ENCODE measurements at places on chromosomes 2 and 18.
A peak's percentile ranks its signal among the peaks of the same experiment; 100 is the strongest.

DNA sequence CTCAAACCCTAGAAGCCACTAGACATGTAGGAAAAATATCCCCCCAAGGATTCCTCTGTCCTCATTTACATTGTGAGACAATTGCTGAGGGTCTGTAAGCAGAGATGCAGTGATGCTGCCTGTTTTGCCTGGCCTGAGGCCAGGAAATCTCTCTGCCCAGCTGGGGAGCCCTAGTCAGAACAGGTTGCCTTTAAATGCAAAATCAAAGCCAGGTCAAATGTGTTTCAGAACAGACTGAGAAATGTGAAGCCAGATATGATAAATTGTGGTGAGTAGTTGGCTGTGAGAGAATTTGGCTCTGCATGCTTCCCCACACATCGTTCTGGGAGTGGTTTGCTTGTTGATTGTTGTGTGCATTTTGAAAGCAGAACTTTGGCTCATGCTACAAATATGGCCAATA, 38.4 kb upstream of the NXPH2 start:
- no peak for DNase-seq

GRCh38 chr2:15076668-15077067, 444.2 kb downstream of the LRATD1 start:
- DNase-seq: no peak

DNA sequence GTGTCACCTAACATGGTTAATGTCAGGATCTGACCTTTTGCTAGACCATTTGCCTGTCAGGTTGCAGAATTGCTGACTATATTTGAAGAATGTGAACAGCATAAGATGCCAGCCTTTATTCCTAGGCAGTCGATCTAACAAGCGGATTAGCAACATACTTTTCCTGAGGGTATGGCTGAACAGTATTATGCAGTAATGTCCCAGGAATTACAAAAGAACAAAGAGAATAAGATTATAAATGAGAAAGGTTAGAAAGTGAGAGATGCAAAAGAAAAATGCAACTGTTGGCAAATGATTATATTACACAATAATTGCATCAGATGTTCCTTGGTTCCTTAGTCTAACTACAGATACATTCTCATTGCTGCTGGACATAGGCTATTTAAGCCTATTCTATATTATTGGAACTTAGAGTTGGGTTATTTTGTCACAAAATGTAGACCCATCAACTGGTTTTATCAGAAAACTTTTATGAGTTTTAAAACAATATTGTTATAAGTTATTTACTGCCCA, 647.1 kb upstream of the CRIM1 start:
- DNase-seq: no peak

GRCh38 chr18:27991391-27991790, 185.5 kb downstream of the CDH2 start:
- no peak for DNase-seq

GRCh38 chr18:51668101-51668500, 470.6 kb upstream of the MEX3C start:
- no peak for DNase-seq

- DNase-seq: no peak
Measured at GRCh38 chr2:27814758-27815157, 43.2 kb downstream of the MRPL33 start.

DNA sequence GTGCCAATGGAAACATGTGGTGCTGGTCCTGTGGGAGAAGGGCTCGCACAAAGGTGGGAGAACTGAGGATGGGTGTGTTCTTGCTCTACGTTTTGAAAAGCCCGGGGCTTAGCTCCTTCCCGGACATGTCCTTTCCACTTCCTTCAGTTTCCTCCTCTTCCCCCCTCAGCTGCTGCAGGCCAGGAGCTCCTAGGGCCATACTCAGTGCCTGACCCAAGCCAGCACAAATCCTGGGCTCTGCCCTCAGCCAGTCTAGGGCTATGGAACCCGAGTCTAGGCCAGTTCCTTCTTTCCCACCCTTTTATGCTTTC, 1.4 kb upstream of the SIX2 start:
- no peak for DNase-seq

DNA sequence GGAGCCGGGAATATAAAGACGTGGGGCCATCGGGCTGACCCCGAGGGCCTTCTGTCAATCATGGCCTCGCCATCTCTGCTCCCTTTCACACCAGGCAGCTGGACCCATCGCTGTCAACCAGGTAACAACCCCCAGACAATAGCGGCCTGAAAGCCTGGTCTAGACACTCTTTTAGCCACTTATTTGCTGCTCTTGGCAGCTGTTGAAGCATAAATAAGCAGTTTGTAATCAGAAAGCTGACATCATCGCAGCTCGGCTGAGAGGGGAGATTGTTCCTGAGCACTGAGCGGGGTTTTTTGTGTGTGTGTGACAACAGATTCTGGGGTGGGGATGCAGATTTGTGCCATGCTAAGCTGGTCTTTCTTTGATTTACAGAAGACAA, 423.6 kb upstream of the POU3F3 start:
- DNase-seq: no peak

GRCh38 chr2:106885329-106885728, 638 bp downstream of the ST6GAL2 start:
- DNase-seq: no peak

GRCh38 chr2:136255648-136256461, 137.9 kb upstream of the CXCR4 start:
- no peak for DNase-seq

GRCh38 chr2:28621172-28622100, 125.6 kb downstream of the PLB1 start:
- peak; percentile 29 for DNase-seq

GRCh38 chr2:219744066-219744465, 116.6 kb downstream of the SLC4A3 start:
- no peak for DNase-seq

DNA sequence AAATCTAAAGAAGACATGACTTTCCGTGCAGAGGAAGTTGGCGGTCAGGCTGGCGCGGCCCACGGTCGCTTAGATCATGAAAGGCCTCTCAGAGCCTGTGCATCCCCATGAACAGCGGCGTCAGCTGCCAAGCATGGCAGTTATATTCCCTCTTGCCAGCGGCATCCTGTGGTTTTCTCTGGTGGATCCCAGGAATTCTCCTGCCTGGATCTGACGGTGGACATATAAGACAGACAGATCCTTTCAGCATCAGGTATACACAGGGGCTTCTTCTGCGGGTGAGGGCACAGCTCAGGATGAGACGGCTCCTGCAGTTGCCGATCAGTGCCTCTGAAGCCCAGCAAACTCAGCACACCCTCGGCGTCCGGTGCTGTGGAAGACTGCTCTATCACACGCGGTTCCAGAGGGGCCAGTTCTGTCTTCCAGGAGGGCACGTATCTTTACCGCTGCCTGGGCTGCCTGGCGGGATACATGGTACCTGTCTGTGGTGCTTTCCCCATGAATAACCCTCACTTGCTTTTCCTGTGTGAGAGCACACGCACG, 157.8 kb downstream of the LDLRAD4 start:
- DNase-seq: no peak

DNA sequence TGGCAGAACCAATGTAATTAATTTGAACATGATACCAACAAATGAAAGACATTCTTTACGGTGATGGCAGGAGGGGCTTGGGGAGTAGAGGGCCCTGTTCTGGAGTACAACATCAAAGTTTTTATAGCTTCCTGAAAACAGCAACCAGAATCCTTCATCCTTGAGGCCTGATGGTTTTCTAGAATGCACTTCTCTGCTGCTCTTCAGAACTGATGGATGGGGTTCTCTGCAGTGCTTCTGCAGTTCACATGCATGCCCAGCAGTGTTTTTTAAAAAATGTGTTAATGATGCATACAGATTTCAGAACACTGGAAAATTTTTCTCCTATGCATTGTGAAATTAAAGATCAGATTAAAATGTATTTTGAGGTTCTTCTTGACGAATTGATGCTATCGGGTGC, 2.5 kb downstream of the LTBP1 start:
- no peak for DNase-seq

- no peak for DNase-seq
Measured at GRCh38 chr18:28606686-28607085, 429.8 kb upstream of the CDH2 start.

- no peak for DNase-seq
Measured at GRCh38 chr2:54341656-54342055, 85.6 kb upstream of the TSPYL6 start.

DNA sequence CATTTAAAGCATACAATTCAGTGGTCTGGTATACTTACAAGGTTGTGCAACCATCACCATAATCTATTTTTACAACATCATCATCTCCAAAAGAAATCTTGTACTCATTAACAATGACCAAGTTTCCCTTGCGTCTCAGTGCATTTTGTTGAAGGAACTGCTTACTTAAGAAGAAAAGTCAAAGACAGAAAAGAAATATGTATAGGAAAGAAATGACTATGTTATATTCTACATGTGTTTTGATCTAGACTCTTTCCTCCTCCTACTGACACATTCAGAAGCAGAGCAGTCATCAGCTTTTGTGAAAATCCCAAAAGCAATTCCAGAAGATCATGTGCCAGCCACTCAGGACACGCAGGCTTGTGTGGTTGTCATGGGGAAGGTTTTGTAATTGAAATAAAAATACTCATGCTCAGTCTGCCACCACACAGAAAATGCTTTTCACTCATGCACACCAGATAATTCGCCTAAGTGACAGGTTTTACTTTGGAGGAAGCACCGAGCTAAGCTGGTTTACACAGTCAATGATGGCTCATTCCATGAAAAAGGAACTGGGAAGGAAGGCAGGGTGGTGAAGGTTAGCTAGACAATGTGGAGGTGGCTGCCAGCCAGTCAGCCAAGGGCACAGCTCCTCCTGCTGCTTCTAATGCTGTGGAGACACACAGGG, 158.5 kb upstream of the REV1 start:
- DNase-seq: no peak

- no peak for DNase-seq
Measured at GRCh38 chr18:60247103-60247502, 125.5 kb downstream of the MC4R start.

Data from stimulated activated CD8-positive, alpha-beta memory T cell treated with anti-CD3 and anti-CD28 coated beads, Interleukin-15, amount 100 ng/mL, for 4 hours (primary cell).